ENCODE measurements at places on chromosomes 13 and 19. TPM values are rescaled to one million over a fixed set of nuclear protein-coding genes. Genes with fewer than 3 reads are reported as not detected.

- no peak for DNase-seq
Observed at GRCh38 chr13:26653842-26654241, 96.4 kb downstream of the WASF3 start.

The PLIN5 gene
- total RNA-seq = not detected

The PGLYRP2 gene
- not detected for total RNA-seq

- peak; percentile 9 for DNase-seq
Observed at GRCh38 chr13:72062566-72062965, 195.6 kb upstream of the DACH1 start.

- no peak for DNase-seq
Observed at GRCh38 chr13:26998292-26998691, 173.3 kb downstream of the USP12 start.

The SHISA7 gene
- not detected for total RNA-seq

The TTC9B gene
- not detected for total RNA-seq

DNA sequence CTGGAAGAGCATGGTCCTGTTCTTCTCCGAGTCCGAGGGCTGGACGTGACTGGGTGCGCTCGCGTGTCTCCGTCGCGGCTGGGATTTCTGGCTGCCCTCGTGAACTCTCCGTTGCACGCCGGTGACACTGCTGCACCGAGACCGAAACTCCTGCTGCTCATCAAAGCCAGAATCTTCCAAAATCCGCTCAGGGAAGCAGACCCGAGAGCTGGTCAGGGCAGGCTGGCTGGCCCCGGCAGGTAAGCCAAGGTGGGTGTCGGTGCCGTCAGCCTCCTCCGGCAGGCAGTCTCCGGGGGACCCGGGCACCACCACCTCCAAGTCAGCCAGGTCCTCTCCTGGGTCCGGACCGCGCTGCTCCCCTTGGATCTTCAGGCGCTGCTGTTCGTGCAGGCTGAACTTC, 119.9 kb downstream of the TBC1D4 start:
- DNase-seq = no peak

The DPF1 gene
- total RNA-seq = 1.0 TPM

- DNase-seq = no peak
Observed at GRCh38 chr13:111610081-111610480, 289.6 kb downstream of the TEX29 start.

The TEX26 gene
- total RNA-seq = not detected

GRCh38 chr13:56332671-56333070, 808.0 kb upstream of the PRR20A start:
- DNase-seq = no peak

The ZNF17 gene
- total RNA-seq = 8.3 TPM

GRCh38 chr19:35232912-35233311, 4.4 kb upstream of the FAM187B start:
- no peak for DNase-seq

GRCh38 chr13:77113496-77113895, 86.5 kb upstream of the FBXL3 start:
- no peak for DNase-seq

DNA sequence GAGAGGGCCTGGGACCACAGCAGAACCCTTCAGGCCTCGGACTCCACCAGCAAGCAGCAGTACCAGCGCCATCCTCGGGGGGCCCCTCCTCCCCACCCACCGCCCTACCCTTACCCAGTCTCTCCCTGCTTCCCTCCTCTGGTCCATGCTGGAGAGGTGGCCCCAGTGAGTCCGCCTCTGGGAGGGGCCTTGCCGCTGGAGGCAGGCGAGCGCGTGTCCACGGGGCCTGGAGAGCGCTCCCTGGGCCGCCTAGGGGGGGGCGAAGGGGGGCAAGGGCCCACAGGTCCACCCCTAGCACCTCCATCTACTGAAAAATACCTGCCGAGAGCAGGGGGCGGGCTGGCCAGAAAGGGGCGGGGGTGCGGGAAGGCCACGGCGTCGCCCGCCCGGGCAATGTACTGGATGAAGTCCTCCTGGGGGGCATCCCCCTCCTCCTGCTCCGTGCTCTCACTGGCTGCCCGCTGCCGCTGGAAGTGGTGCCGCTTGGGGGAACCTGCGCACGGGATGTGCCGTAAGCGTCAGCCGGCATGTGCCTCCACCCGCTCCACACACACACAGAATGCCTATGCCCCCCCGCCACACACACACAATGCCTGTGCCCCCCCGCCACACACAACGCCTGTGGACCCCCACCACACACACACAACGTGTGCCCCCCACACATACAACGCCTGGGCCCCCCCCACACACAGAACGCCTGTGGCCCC, 6.9 kb downstream of the CBARP start:
- no peak for DNase-seq

DNA sequence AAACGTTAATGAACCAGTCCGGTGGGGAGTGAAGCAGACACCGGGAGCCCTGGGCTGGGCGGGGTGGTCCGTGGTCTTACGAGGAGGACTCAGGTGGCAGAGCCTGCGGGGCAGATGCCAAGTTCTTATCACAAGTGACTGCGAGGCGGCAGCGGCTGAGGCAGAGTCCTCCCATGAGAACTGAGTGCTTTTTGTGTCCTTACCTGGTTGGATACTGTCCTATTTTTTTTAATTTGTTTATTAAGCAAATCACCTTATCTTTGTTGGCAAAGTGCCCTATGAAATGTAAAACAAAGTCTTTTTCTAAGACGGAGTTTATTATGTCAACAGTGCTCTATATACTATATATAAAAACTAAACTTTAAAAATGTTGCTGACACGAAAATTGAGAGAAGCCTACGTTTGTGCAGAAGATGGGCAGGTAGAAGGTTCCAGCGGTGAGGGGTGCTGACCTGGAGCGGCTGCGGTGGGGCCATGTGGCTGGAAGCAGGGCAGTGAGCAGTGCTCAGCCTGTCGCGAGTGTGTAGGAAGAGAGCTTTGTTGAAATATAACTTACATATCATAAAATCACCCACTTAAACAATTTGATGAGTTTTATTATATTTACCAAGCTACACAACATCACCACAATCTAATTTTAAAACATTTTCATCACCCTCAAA, 82.2 kb downstream of the ATP11A start:
- DNase-seq = no peak

The SUPT20H gene
- 86.8 TPM for total RNA-seq

GRCh38 chr19:51799034-51799773, 4.2 kb downstream of the FPR3 start:
- DNase-seq = peak; percentile 93

DNA sequence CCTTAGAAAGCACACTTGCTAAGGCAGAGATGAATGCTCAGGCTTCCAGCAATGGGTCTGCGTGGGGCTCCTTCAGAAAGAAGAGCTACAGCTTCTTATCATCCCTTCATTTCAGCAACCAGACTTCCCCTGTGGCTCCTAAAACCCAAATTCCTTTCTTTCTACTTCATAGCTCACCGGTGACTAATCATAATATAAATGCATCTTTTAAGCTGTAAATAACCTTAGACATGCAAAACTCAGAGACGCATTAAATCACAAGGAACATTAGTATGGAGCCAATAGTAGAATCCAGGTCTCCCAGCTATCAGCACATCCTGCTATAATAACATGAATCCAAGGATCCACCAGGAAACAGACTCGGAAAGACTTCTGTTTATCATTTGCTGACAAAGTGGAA, 375.6 kb downstream of the COG6 start:
- peak; percentile 36 for DNase-seq

The YIF1B gene
- total RNA-seq = 60.3 TPM

The SLITRK6 gene
- 12.0 TPM for total RNA-seq

The TEX101 gene
- total RNA-seq = not detected

The PNMA8B gene
- total RNA-seq = not detected

- DNase-seq = peak; percentile 30
Observed at GRCh38 chr19:2455851-2456570, 748 bp downstream of the LMNB2 start.
